ENCODE measurements at places on chromosomes 16 and 17.

DNA sequence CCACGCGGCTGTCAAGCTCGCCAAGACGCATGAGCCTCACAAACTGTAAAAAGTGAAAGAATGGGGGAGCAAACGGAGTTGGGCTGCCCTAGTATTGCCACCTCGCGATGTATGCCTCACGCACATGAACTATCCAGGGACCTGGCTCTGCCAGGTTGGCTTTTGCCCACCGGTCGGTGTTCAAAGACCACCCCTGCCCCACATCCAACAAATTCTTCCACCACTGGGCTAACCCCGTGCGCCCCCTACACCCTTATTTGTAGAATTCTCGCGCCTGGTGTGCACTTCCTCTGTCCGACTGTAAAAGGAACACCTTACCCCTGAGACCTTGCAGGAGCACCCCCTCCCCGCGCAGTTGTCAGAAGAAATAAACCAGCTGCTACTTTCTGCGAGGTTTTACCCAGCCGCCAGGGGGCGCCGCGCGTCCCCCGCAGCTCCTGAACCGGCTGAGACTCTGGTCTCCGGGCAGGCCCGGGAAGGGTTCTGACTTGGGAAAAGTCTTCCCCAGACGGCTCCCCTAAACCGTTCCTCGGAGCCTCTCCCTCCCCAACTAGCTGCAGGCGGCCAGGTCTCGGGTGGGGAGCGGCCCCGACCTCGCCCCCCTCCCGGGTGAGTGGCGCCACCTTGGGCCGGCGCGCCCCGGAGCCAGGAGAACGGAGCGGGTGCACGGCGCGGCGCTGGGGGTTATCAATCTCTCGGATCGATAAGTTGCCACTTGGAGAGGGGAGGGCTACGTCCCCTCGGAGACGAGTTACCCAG, 1.7 kb upstream of the ZNF423 start:
- peak; percentile 38 for DNase-seq

- DNase-seq, result no peak
Measured at GRCh38 chr16:73878611-73879010, 418.0 kb upstream of the PSMD7 start.

- no peak for DNase-seq
Measured at GRCh38 chr17:52606098-52606497, 447.6 kb upstream of the CA10 start.

DNA sequence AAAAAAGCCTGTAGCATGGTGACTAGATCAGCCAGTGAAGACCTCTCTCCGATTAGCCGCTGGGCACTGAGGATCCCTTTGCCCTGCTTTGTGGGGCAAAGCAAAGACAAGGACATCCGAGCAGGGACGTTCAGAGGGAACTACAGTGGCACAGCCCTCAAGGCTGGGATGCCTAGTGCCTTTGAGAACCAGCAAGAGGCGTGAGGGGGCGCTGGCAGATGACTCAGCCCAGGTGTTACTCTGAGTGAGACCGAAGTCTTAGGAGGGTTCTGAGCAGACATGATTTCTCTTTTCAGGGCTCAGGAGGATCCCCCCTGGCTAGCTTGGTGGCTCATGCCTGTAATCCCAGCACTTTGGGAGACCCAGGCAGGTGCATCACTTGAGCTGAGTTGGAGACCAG, 178.6 kb downstream of the CPPED1 start:
- DNase-seq, result no peak

DNA sequence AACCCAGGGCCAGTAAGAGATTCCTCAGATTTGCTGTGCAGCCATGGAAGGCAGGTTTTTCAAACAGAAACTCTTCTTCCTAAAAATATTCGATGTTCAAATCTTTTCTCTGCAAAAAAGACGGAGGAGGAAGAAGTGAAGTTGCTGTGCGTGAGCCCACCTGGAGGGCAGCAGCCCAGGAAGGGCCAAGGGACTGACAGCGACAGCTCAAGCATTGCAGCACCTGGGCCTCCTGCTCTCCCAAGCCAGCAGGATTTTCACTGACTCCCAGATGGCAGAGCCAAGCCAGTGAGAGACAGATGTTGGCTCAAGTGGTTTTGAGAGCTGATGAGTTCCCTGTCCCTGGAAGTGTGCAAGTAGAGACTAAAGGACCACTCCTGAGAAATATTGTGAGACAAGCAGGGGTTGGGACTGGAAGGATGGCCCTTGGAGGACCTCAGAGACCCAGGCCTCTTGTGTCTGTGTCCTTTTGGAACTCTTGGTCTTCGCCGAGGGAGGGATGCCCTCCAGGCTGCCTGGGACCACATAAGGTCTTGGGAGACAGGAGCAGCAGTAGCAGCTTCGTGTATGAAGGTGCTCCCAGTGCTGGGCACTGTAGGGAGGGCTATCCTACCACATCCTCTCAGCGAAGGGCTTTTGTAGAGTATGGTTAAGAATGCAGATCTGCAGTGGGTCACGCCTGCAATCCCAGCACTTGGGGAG, 29.3 kb upstream of the TNFRSF13B start:
- no peak for DNase-seq

Measured in stimulated activated CD4-positive, alpha-beta T cell treated with anti-CD3 and anti-CD28 coated beads, Interleukin-12 subunit alpha, Interleukin-12 subunit beta, amount 100 ng/mL, for 24 hours (primary cell).